ENCODE measurements at places on chromosomes 1 and 21. TPM values are rescaled to one million over a fixed set of nuclear protein-coding genes. Genes with fewer than 3 reads are reported as not detected.

- no peak for DNase-seq
Measured at GRCh38 chr1:33814166-33814565, 49.7 kb upstream of the HMGB4 start.

DNA sequence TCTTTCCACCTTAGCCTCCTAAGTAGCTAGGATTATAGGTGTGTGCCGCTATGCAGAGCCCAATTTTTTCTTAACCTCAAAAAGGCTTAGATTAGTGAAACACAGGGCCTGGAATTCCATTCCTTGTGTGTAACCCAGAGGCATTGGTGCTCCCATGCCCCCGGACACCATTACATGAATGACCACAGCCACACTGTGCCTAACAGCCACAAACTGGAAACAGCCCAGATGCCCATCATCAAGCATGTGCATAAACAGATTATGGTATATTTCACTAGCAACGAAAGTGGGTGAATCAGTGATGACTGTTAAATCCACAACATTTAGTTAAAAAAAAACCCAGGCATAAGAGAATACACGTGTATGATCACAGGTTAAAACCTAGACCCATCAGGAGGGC, 24.4 kb downstream of the ADAM30 start:
- DNase-seq: no peak

GRCh38 chr1:162147760-162148159, 78.3 kb downstream of the NOS1AP start:
- no peak for DNase-seq

LDLRAD2 gene
- 0.08 TPM for total RNA-seq
